HT1080 (cell line): ENCODE measurements at places on chromosomes 3 and 15. TPM values are rescaled to one million over a fixed set of nuclear protein-coding genes. Genes with fewer than 3 reads are reported as not detected.
A peak's percentile ranks its signal among the peaks of the same experiment; 100 is the strongest.

- DNase-seq, result no peak
These were observed 198.4 kb downstream of the KCNH8 start for GRCh38 chr3:19346759-19347158.

- no peak for DNase-seq
These were observed 24.8 kb downstream of the MASP1 start for GRCh38 chr3:187266691-187267090.

DNA sequence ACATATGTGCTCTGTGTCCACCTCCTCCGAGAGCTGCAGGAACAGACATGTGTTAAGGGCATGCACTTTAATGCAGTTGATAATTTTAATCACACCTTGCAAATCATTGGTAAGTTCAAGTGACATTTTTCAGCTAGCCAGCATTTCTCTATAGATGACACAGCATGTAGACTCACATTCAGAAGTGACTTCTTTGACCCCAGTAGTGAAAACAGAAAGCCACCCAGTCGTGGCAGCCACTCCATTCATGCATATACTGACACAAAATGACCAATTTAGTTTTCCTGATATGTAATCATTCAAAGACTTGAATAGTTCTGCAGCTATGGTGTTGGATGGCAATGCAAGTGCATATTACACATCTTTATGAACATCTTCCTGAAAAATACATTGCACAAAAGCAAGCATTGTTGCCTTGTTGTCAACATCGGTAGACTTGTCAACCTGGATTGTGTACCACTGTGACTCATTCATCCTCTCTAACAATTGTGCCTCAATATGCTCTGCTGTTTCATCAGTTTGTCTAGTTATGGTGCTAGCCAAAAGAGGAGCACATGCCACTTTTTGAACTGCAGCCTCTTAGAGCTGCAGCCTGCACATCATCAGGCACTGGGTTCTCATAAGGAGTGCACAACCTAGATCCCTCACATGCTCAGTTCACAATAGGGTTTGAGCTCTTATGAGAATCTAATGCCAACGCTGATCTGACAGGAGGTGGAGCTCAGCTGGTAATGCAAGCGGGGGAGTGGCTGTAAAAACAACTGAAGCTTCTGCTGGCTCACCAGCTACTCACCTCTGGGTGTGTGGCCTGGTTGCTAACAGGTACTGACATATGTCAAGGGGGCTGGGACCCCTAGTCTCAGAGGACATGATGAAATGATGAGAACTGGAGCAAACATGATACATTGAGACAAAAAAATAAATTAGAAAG, 622.0 kb downstream of the PYDC2 start:
- DNase-seq, result peak; percentile 25

The SEMA5B gene
- not detected in 2 replicates for total RNA-seq

The CLDN18 gene
- total RNA-seq, result not detected in 2 replicates

GRCh38 chr3:147773116-147773630, 364.0 kb downstream of the ZIC1 start:
- DNase-seq, result no peak

GRCh38 chr15:61811952-61812351, 248.3 kb downstream of the VPS13C start:
- DNase-seq, result no peak

The NEO1 gene
- total RNA-seq, result 1.4 and 2.9 TPM in 2 replicates

The QTRT2 gene
- 32.1 and 32.3 TPM in 2 replicates for total RNA-seq

DNA sequence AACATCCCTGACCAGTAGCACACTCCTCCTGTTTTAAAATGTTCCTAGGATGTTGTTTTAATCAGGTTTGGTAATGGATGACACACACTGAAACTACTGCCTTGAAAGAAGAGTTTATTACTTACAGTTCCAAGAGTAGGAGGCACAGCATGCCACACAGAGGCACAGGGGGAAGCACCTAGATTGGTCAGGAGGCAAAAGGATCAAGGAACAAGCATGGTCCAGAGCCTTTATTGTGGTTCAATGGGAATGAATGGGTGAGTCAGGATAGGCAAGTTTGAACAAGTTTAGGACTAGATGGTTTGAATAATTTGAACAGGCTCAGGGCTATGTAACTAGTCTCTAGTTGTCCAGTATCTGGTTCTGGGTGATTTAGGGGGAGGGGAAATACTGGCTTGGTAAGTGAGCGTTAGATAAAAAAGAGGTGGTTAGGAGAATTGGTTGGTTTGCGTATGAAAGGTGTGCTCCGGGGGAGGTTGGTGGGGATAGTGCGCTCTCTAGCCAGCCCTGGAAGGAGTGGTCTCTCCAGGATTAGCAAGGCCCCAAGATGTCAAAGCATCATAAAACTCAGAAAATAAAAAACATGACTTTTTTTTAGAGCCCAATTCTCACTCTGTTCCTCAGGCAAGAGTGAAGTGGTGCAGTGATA, 35.1 kb downstream of the TMOD3 start:
- DNase-seq, result peak; percentile 46

The SMCO1 gene
- 0.14 TPM in 1 of 2 replicates, not detected in the other for total RNA-seq

The FBXO40 gene
- 0.03 and 0.05 TPM in 2 replicates for total RNA-seq

GRCh38 chr3:176632925-176633324, 564.4 kb downstream of the TBL1XR1 start:
- no peak for DNase-seq

- DNase-seq, result peak; percentile 58
These were observed 268.7 kb downstream of the XXYLT1 start for GRCh38 chr3:195001961-195002861.

The FEZF2 gene
- total RNA-seq, result not detected in 2 replicates

- DNase-seq, result peak; percentile 63
These were observed 65.4 kb downstream of the SSR3 start for GRCh38 chr3:156489462-156489911.

DNA sequence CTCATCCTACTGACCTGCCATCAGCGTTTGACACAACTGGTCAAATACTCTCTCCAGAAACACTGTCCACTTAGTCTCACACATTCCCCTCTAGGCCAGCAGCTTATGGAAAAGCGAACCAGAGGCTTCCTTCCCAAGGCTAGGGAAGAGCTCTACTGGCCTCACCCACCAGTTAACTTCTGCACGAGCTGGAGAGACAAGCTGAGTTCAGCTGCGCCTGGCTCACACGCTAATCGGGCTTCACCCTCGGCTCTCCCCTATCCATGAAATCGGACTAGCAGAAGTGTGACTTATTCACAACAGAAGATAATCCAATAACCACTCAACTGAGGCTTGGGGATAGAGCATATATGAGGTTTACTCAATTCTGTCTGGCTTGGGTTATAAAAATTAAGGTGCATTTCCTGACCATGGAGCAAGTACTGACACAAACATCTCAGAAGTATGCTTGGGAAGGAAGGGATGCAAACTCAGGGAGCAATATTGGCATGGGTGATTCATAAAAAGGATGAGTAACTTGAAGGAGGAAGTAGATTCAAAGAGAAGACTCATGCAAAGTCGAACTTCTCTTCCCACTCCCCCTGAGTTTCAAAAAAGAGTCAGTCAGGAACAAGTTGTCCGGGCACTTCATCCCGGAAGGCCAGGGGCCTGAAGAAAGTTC, 73.1 kb downstream of the XXYLT1 start:
- DNase-seq, result peak; percentile 96

GRCh38 chr15:62783303-62783957, 259.1 kb upstream of the TPM1 start:
- peak; percentile 70 for DNase-seq

- DNase-seq, result no peak
These were observed 88.2 kb downstream of the ANP32A start for GRCh38 chr15:68732451-68732850.

The ATP13A4 gene
- not detected in 2 replicates for total RNA-seq

DNA sequence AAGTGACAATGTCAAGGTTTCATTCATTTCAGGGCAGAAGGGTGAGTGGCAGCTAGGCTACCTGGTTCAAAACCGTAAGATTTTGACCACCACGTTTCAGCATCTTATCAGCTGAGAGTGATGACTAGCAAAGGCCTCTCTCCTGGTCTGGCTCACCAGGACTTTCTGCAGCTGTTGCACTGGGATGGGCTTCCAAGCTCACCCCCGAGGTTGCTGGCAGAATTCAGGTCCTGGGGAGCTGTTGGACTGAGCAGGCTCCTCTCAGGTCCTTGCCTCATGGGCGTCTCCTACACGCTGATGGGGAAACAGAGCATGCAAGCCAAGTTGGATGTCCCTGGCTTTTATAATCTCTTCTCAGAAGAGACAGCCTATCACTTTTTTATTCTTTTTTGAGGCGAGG, 88.8 kb upstream of the RNU6-1 start:
- DNase-seq, result no peak

The GOLGA6D gene
- total RNA-seq, result not detected in 2 replicates

DNA sequence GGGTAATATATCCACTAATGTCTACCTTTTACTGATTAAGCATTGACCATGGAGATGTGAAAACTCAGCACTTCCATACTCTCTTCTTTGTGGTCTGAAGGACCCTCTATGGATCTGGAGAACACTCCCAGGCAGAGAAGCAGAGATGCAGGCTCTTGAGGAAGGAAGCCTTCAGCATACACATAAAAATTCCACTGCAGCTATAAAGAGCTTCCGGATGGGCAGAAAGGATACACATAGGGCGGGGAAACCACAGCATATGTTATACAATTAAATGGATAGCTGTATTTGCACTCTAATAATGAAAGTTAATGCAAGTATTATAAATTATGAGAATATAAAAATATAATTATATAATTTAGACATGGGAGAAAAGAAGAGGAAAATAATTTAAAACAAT, 1258.2 kb upstream of the ALCAM start:
- no peak for DNase-seq

GRCh38 chr15:87557881-87558280, 698.7 kb downstream of the NTRK3 start:
- DNase-seq, result no peak

The SEMA3B gene
- total RNA-seq, result 4.0 and 5.0 TPM in 2 replicates

- no peak for DNase-seq
These were observed 1026.5 kb upstream of the CFAP20DC start for GRCh38 chr3:60076331-60076730.

The TTC23 gene
- 9.1 and 11.9 TPM in 2 replicates for total RNA-seq

The ALG1L2 gene
- total RNA-seq, result not detected in 2 replicates

DNA sequence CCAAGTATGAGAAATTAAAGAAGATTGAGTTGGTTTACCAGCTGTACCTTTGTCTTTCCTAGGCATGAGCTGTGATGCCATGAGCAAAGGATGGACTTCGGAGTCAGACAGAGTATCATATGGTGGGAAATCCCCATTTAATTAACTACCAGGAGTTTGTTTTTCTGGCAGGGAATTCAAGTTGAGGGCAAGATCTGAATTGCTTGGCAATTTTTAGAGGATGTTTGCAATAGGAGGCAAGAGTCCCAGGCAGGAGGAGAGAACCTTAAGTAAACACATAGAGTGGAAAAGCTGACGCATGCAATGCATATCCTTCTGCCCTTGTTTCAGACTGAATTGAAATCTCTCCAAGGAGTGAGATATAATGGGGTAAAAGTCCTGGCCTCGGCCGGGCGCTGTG, 569.7 kb upstream of the MDFIC2 start:
- peak; percentile 39 for DNase-seq

The TM6SF1 gene
- total RNA-seq, result not detected in 2 replicates

The SOX14 gene
- total RNA-seq, result not detected in 2 replicates

GRCh38 chr15:73941871-73942635, 15.8 kb downstream of the LOXL1 start:
- peak; percentile 69 for DNase-seq

GRCh38 chr15:101201411-101202174, 50.3 kb downstream of the CHSY1 start:
- peak; percentile 99 for DNase-seq

GRCh38 chr15:98609144-98609852, 39.0 kb upstream of the IGF1R start:
- peak; percentile 70 for DNase-seq

GRCh38 chr3:119594066-119594465, 3.6 kb upstream of the PLA1A start:
- DNase-seq, result no peak

The CFAP91 gene
- total RNA-seq, result 0.13 TPM in 1 of 2 replicates, not detected in the other

DNA sequence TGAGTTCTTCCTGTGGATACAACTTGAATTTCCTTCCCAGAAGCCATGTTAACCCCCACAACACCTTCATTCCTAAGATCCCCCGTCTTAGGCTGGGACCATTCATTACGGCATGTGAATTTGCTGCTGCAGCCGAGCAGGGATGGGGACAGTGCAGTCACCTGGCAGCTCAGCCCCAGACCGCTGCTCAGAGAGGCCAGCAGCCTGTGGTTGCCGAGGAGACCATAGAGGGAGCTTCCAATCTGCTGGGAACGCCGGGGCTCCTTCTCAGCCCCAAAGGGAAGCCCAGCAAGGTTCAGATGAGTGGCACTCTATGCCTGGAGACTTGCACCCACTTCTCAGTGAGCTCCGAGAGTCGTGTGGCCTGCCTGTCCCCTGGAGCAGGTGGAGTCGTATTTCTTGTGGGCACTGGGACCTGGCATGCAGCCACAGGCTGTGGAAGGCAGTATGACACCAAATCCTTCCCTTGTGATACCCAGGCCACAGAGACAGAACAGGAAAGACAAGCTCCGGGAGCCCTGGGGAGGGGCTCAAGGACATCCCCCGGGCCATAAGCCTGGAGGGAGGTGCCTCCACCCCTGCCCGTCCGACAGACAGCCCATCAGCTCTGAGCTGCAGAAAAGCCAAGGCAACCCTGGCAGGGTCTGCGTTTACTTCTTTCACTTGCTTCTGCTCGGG, 167.3 kb downstream of the FAM43A start:
- no peak for DNase-seq

The DGKG gene
- total RNA-seq, result 20.3 and 22.0 TPM in 2 replicates

DNA sequence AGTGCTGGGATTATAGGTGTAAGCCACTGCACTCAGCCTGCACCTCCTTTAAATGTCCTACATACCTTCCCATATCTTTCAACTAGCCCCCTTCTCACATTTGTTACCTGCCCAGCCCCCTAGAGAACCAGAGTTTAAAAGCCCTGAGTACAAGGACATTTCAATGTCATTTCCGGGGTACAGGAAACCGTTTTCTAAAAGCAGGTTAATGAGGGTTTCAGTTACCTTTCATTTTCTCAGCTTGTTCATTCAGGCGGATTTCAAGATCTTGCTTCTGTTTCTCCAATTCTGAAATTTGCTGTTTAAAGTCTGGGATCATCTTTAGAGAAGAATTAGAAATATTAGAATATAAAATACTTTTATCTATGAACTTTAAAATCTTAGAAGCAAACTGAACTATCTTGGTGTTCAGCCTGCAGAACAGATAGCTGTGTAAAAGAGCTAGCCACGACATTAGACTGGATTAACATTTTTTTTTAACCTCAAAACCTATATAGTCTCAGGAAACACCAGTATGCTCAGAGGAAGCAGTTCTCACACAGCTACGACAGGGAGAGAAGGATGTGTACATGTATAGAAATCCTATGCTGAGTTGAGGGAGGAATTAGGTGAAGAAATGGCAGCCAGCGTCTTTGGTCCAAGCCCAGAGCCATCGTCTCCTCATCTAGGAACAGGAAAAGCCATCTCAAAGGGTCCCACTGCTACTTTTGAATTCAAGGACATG, 29.9 kb upstream of the GNB5 start:
- no peak for DNase-seq

The LRRC31 gene
- not detected in 2 replicates for total RNA-seq

GRCh38 chr3:100437721-100438622, 36.6 kb downstream of the LNP1 start:
- DNase-seq, result peak; percentile 10

GRCh38 chr3:11574981-11575669, 68.6 kb downstream of the VGLL4 start:
- no peak for DNase-seq
